ENCODE measurements at places on chromosomes 4 and X. TPM values are rescaled to one million over a fixed set of nuclear protein-coding genes. Genes with fewer than 3 reads are reported as not detected.

Gene CYSLTR1
- total RNA-seq: not detected

Gene ACE2
- not detected for total RNA-seq

Gene MAGIX
- total RNA-seq: 0.12 TPM

Gene CSN1S1
- total RNA-seq: not detected

Gene CT45A10
- total RNA-seq: 1.8 TPM

Gene KLHL4
- total RNA-seq: 2.5 TPM

Gene IL21
- total RNA-seq: not detected

Gene ZNF711
- 6.3 TPM for total RNA-seq

Gene ZNF157
- total RNA-seq: 0.06 TPM

Gene FHDC1
- 1.6 TPM for total RNA-seq

Gene BEX2
- total RNA-seq: 14.0 TPM

DNA sequence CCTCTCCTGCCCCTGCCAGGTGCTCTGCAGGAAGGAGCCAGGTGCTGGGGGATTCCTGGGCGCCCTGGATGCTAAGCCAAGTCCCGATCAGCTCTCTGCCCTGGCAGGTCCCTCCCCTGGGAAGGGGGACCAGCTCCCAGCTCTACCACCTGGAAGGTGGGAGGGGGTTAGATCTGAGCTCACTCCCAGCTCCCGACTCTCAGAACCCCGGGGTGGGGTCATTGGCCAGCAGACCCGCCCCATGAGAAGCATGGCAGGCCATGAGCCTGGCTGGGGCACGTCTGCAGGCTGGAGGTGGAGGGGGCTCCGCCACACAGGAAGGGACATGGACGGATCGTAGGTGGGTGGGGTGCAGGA is 83.4 kb upstream of the NKX1-1 start:
- no peak for DNase-seq

DNA sequence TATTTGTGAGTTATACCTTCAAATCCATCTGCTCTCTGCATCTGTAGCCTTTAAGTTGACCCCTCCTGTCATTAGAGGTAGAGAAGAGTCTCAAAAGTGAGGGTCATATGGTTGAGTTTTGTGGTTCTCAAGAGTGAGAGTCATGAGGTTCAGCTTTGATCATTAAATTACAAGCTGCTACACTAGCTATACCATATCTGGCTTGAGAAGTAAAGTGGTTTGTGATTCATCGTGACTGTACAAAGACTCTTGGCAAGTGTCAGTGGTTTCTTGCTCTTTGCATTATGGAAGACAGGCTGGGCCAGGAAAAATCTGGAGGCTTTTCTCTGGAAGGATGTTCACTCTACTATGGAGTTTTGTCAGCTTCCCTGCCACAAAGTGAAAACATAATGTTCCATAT is 170.6 kb downstream of the ZC4H2 start:
- no peak for DNase-seq

DNA sequence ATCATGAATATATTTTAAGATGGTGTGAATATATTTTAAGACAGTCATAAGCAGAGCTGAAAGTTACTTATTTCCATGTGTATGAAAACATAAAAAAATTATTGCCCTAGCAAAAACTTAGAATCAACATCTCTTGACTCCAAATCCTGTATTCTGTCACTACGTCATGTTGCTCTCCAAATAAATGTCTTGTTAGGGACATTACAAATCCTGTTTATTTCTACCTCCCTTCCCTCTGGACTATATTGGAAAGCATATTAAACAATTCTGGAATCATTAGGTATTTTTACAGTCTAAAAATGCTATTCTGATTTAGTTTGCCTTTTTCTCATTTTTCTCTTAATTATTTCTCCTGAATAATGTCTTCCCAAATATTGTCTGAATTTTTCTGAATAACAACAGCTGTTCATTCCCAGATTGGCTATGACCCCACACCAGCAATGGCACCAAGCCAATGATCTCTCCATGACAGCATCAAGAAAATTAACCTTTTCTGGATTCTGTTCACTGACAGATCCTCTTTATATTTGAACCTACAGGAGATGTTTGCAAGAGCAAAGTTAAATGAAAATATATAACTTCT is 523.1 kb downstream of the IQCM start:
- no peak for DNase-seq

GRCh38 chr4:55996646-55997045 is 47.9 kb downstream of the CEP135 start:
- DNase-seq: no peak

DNA sequence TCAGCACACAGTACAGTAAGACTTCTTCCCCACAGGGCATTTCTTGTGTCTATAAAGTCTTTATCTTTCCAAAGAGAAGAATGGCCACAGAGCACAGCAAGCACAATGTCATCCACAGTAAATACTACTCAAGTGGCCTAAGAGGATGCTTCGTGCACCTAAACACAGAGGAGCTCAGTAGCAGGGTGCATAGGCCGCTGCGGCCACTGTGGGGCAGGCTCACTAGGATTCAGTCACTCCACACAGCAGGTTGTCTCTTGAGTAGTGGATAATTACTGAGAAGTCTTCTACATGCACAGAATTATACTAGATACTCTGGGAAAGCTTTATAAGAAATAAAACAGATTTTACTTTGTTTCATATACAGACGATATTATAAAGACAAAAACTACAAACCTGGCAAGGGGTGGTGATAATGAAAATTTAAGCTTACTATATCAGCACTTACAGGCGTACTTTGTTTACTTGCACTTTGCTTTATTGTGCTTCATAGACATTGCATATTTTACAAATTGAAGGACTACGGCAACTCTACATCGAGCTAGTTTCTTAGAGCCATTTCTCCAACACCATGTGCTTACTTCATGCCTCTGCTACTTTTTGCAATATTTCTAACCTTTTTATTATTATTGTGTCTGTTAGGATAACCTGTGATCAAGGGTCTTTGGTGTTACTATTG is 78.5 kb downstream of the PRDM5 start:
- no peak for DNase-seq

GRCh38 chr4:26015133-26015651 is 101.2 kb downstream of the SMIM20 start:
- peak; percentile 52 for DNase-seq

DNA sequence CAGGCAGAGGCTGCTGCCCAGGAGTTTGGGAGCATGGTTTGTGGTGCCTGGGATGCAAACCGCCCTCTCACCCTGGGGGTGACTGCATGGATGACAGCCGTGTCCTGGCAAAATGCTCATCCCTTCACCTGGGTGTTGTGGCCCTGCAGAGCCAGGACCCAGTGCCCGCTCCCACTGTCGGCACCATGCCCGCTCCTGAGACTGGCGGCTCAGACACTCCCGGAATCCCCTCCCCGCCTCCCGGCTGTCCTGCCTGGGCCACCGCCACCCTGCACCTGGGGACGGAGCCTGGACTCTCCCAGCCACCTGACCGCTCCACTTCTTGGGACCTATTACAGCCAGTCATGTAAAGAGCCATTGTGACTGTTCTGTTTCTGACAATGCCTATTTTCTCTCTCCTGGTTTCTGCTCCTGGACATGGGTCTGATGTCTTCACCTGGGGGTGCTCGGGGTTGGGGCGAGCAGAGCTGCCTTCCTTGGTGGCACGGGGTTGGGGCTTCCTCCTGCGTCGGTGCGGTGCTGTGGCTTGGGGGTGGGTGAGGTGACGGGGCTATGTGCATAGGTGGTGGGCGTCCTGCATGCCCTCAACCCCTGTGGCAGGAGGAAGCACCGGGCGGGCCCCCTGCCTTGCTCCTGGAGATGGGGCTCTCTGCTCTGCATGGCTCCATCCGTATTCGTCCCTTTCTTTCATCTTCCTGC is 30.9 kb downstream of the LRPAP1 start:
- no peak for DNase-seq

GRCh38 chrX:44431194-44431593 is 87.7 kb upstream of the EFHC2 start:
- DNase-seq: peak; percentile 42

GRCh38 chr4:157043131-157043530 is 32.8 kb upstream of the GLRB start:
- peak; percentile 35 for DNase-seq

GRCh38 chrX:63661676-63662075 is 123.3 kb downstream of the ARHGEF9 start:
- DNase-seq: no peak

DNA sequence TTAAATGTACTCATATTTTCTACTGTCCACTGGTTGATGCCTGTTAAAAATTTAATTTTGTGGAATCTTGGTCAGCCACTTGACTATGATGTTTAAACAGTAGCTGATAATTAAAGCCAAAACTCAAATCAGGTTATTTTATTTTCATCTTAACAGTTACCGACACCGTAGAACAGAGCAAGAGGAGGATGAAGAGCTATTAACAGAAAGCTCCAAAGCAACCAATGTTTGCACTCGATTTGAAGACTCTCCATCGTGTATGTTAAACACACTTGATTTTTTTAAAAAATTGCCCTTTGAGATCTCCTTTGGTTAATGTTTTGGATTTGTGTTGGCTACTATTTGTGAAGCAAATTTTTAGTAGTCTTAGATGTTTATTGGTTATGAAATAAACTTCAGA is 10.7 kb downstream of the SMARCA5 start:
- no peak for DNase-seq

DNA sequence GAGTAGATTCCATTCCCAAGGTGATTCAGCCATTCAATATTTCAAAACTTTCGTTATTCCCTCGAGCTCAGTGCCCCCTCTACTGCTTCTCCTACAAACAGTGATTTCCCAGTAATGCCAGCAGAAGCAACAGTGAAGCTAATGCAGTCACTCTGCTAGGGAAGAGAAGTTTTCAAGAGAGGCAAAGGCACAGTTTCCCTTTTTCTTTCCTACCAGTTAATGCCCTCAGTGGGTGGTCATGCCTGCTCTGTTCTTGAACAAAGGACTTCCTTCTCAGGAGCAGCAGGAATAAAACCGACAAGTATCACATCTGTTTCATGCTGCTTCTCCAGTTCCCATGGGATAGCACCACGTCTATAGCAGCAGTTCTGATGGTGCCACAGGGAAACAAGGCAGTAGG is 317.2 kb downstream of the TENM3 start:
- DNase-seq: peak; percentile 45

GRCh38 chrX:1493877-1494510 is 41.3 kb upstream of the ASMTL start:
- no peak for DNase-seq

- DNase-seq: peak; percentile 74
Measured at GRCh38 chrX:108439426-108439942, at the start of gene COL4A5. TSS of gene COL4A5 (plus strand) at chrX:108439838. CDS start at chrX:108440126, 288 bp downstream.

- DNase-seq: no peak
Measured at GRCh38 chrX:111322231-111322855, 52.1 kb upstream of the CAPN6 start.

- no peak for DNase-seq
Measured at GRCh38 chr4:151238477-151238876, 38.5 kb upstream of the PRSS48 start.

GRCh38 chr4:28167411-28167810 is 1306.8 kb downstream of the STIM2 start:
- no peak for DNase-seq

- no peak for DNase-seq
Measured at GRCh38 chrX:23841847-23842522, 59.0 kb downstream of the SAT1 start.

GRCh38 chr4:147844781-147845180 is 112.9 kb downstream of the ARHGAP10 start:
- no peak for DNase-seq

DNA sequence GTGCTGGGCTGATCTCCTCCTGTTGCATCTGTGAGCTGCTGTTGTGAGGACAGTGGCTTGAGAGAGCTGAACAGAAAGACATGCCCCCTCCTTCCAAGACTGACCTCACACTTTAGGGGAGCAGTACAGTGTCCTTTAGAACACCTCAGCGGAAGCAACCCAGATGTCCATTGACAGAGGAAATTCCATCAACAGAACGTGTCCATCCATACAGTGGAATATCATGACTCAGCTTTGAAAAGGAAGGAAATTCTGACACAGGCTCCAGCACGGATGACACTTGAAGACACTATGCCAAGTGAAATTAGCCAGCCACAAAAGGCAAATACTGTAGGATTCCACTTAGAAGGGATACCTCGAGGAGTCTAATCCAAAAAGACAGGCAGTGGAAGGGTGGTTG is 103.5 kb downstream of the GPR143 start:
- peak; percentile 26 for DNase-seq

GRCh38 chrX:12891171-12891570 is 15.2 kb upstream of the TLR8 start:
- DNase-seq: no peak

DNA sequence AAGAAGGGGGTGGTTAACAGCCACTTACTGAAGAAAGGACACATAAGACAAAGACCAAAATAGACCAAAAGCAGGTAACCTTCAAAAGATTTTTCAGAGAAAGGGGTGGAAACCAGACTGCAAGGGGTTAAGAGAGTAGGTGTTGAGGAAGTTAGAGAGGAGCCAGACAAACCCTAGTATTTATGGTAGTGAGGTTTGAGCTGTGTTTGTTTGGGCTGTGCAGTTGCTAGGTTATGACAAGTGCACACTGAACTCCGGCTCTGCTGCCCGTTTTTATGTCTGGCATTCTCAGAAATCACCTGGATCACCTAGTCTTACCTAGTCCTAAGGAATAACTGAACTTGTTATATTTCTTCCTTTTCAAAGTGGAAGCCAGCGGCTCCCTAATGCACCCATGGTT is 22.9 kb upstream of the G3BP2 start:
- DNase-seq: no peak

GRCh38 chr4:55398966-55399365 is 3.2 kb downstream of the TMEM165 start:
- DNase-seq: no peak

GRCh38 chr4:32455231-32455630 is 1735.1 kb downstream of the PCDH7 start:
- no peak for DNase-seq

GRCh38 chr4:181908168-181908567 is 335.0 kb upstream of the TENM3 start:
- DNase-seq: no peak

DNA sequence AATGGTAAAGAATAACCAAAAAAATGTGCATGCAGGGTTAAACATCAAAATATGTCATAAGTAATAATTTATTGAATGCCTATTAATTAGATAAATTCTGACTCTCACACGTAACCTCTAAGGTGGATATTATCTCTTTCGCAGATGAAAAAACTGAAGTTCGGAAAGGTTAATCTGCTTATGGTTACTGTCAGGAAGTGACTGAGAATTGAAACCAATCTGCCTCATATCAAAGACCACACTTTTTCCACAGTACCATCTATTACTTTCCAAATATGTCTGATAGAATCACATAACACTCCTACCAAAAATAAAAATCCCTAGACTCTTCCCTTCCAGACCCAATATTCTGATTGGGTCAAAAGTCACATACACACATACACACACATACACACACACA is 6.2 kb downstream of the CHIC2 start:
- DNase-seq: no peak

DNA sequence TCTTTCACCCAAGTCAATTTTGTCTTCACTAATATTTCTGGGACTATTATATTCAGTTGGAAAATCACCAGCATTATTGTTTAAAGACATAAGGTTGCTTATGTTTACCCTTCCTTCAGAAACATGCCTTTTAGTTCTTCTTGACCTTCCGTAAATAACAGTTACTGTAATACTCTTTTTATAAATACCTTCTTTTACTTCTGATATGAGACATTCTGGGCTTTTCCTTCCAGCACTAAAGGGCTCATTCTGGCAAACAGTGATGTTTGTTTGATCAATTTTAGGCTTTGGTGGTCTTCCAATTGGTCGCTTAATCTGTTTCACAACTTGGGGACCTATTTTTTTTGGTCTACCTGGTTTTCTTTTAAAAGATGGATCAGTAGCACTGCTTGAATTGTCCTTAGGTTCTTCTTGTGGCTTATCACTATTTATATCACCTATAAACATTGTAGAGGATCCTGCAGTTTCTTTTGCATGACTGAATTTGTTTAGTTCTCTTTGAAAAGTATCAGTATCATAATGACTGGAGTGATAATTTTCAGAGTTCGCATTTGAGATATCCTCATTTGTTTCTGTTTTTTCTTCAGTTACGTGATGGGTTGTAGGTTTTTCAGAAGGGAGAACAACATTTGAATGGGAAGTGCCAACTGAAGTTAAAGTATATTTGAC is 64.8 kb downstream of the NCAPG start:
- no peak for DNase-seq
